ENCODE measurements at places on chromosomes 6 and 20.

GRCh38 chr20:4781211-4781610, 59.5 kb downstream of the PRND start:
- no peak for DNase-seq

- DNase-seq = no peak
These were observed 44.6 kb downstream of the TOX2 start for GRCh38 chr20:43959079-43959919.

DNA sequence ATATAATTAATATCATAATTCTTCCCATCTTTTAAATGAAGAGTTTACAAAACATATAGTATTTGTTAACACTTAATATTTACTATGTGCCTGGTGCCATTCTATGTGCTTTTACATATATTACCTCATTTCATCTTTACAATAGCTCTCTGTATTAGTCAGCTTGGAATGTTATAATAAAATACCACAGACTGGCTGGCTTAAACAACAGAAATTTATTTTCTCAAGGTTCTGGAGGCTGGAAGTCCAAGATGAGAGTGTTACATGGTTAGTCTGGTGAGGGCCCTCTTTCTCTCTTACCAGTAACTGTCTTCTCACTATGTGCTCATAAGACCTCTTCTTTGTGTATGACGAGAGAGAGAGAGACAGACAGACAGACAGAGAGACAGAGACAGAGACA, 110.2 kb downstream of the NKAIN2 start:
- DNase-seq = no peak

DNA sequence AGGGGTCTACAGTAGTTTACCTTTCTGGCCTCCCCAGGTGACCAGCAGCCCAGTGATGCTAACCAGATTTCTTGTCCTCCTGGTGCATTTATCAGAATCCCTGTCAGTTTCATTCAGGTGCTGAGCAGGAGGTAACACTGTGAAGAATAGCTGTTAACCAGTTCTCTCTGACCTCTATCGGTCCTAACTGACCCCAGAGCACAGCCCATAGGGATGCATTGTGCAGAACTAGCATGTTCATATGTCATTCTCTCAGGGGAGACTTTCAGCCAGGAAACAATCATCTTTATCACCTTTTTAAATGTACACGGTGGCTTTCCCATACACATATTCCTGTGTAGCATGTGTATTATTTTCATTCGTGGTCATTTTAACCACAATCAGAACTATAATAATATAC, 49.9 kb downstream of the CNR1 start:
- DNase-seq = no peak

DNA sequence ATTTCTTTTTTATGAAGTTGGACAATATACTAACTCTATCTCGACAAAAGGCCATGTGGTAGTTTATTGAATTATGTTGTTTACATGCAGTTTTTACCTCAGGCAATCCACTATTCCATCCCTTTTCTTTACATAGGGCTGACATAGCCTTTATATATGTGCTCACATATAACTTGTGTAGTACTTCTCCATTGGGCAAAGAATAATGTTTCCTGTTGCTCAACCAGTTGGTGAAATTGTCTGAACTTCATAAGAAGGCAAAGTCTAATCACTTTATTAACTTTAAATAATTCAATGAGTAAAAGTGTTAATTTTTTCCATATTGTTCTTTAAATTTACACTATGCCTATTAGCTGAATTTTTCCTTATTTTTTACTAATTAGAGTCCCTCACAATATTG, 1272.1 kb downstream of the EPHA7 start:
- no peak for DNase-seq

- DNase-seq = no peak
These were observed 28.2 kb upstream of the KCNB1 start for GRCh38 chr20:49510562-49511122.

DNA sequence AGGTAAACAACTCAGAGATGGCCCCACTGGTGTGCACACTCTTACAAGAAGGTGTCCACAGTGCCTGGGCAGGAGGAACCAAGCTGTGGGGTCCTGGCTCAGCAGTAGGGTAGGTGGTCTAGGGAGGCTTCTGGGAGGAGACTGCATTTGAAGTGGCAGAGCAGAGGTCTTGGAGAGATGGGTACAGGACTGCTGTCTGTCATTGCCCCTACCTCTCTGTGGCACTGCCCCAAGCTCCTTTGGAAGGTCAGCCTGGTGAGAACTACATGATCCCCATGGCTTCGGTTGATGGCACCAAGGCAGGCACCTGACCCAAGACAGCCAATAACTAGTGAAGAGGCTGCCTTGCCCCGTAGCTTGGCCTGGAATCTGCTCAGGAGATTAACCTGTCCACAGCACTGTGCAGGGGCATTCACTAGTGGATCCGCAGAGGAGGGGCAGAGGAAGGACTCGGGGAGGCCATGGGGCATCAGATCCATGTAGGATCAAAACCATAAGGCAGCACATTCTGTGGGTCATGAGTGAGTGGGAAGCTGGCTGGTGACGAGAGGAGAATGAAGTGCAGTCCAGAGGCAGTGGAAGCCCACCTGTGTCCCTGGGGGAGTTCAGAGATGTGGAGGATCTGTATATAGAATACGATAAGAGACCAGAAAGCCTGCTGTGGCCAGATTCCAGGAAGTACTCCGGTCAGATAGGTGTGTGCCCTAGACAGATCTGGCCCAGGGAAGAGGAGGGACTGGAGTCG, 162.0 kb downstream of the GRM4 start:
- no peak for DNase-seq

DNA sequence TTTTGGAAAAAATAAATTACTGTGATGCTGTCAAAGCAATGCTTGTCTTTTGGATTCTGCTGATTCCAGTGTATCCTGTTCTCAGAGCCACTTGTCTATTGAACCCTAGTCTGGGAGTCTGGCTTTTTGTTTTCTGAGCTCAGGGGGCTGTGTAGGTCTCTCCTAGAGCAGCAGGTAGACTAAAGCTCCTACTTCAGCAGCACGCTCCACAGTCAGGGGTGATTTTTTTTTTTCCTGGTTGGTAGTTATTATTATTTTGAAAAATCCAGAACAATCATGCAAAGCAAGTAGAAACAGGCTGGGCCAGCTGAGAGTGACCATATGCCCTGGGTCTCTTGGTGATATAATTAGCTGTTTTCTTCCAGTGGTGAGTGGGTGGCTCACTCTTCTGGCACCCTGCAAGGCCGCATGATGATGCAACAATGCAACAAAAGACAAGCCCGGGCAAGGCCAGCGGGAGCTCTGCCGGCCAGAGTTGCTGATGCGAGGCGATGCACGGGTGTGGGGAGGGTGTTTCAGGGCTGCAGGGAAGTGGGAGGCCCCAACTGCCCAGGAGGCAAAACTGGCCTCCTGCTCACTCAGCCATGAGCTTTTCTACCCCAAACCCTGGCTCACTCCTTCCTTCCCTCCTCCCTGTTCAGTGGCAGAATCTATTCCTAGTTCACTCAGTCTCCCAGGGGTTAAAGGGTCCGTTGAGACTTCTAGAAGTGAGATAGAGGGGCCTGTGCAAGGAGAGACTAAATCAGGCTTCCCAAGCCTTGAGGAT, 11.5 kb upstream of the CDKN1A start:
- DNase-seq = no peak

GRCh38 chr20:35739294-35740163, 2.5 kb downstream of the RBM39 start:
- DNase-seq = no peak

DNA sequence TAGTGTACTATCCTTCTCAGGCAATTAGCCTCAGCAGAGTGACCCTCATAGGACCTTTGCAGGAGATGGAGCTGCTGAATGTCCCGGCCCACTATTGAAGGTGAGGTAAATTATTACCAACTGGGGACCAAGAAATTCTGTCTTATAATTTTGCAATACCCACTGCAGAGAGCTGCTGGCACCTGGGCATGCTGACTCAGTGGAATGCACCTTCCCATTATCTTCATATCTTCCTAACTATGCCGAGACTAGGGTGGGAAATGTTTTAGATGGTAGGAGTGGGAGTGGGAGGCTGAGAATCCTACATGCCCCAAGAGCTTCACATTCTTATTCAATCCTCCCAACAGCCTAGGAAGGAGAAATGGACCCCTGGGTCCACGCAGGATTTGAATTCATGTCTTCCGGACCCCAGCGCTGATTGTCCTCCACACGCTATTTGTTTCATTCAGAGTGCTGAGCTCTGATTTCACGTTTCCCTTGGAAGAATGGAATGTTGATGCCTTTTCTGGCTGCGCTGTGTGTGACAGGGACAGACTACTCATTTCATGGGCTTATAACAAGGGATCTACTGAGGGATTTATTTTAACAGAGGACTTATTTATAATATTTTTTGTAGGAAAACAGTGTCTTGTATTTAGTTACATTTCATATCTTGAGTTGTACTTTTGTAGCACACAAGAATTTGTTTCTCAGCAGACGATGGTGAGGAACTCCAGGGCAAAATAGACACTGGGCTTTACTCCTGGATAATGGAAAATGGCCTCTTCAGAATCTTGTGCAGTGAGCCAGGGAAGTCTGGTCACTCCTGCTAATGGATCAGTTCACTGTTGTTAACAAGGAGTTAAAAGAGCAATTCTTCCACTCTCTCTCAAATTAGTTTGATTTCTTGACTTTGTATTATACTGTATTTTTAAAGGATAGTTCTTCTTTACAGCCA, 66.4 kb downstream of the FYN start:
- DNase-seq = no peak

- no peak for DNase-seq
These were observed 3.6 kb downstream of the BCL2L1 start for GRCh38 chr20:31718952-31719643.

DNA sequence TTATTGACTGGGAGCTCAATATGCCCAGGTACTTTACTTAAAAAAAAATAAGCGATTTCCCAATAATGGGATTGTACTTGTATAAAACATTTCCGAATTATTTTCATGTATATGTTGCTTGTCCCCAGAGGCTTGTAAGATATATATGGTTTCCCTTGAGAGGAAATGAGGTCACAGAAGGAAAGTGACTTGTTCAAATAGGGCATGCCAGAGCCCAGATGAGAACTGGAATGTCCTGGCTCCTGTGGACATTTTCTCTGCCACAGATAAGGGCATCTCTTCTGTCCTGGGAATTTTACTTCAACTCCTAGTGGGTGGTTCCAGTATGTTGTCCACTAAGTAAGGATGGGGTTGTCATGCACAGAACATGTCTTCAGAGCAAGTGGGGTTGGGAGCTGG, 63.0 kb downstream of the LYRM2 start:
- no peak for DNase-seq

GRCh38 chr20:33311996-33312395, 29.0 kb downstream of the BPIFB1 start:
- no peak for DNase-seq

DNA sequence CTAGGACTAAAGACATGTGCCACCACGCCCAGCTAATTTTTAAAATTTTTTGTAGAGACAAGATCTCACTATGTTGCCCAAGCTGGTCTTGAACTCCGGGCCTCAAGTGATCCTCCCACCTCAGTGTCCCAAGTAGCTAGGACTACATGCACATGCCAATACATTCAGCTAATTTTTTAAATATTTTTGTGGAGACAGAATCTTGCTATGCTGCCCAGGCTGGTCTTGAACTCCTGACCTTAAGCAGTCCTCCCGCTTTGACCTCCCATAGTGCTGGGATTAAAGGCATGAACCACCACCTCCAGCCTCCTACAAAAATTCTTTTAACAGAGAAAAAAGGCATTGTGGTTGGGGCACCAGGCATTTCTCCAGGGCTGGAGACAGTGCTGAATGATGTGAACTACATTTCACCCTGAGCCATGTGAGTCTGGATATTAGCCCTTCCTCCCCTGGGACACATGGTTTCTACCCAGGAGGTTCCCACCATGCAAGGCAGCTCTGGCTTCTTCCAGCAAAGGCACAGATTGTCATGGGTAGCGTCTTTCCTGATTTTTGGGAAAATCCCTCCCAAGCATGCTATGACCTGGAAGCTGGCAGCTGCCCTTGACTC, 36.3 kb upstream of the CMTR1 start:
- no peak for DNase-seq

DNA sequence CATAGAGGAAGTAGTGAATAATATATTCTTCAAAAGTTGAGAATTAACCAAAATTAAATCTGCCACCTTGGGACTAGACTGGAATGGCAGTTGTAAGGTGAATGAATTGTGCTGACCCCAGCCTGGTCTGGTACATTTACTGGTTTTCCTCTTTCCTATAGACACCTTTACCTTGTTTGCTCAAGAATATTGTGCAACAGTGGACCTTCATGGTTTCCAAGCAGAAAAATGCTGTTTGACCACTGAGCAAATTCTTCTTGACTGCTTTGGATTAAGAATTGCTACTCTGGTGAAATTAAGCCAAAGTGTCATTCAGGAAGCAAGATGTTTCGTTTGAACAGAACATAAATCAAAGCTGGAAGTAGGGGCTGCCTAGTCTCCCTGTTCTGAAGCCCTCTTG, 156.6 kb upstream of the TAB2 start:
- DNase-seq = no peak

DNA sequence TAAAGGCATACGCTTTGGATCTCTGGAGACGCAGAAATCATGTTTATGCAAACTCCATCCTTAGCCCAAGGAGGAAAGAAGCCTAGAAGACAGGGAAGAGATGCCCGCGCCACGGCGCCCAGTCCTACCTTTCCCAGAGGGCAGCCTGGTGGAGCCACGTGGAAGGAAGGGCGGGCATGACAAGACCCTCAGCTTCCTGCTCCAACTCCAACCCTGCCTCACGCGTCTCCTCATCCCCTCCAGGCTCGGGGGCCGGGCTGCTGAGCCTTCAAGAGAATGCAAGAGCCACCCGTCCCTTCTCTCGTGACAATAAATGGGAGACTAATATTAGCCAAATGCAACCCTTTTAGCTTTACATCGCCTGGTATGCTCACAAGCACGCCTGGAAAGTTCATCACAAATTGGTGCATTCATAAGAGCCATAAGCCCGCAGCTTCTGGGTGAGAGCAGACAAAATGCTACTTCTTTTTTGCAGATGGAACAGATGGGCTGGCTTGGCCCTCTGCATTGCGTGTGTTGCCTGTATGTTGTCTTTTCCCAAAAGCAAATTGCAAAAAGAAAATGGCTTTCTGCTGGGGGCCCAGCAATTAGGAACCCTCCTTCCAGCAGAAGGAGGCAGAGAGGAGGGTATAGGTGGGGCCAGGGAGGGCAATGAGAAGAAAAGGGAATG, 8.2 kb upstream of the NTSR1 start:
- no peak for DNase-seq

DNA sequence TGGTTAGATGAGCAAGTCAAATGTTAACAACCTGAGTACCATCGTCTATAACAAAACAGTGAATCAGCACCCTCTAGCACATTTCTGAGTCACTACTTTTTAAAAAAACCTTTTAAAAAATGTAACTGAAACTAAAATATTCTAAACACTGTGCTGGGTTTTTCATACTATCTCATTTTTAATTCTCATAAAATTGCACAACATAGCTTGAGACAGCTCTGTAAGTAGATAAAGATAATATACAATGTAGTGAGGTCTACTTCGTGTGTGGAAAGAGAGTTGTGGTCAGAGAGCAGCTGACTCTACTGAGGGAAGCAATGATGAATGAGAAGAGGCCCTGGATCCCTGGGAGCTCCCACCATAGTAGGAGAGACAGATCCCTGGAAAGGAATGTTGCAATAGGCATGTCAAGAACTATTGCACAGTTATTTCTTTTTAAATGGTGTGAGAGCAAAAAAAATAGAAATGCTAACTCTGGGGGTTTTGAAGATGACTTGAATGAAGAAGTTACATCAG, 13.6 kb upstream of the CALHM6 start:
- DNase-seq = no peak

GRCh38 chr6:168272415-168273325, 46.9 kb downstream of the DACT2 start:
- DNase-seq = no peak

GRCh38 chr6:147222160-147222838, 18.1 kb downstream of the STXBP5 start:
- DNase-seq = no peak

- no peak for DNase-seq
These were observed 244.1 kb upstream of the QKI start for GRCh38 chr6:163170294-163170883.

GRCh38 chr6:41171908-41172307, 9.0 kb upstream of the TREM2 start:
- no peak for DNase-seq

Data from stimulated activated CD8-positive, alpha-beta memory T cell treated with anti-CD3 and anti-CD28 coated beads, Interleukin-7, amount 100 ng/mL, for 1 hour (primary cell).